ENCODE measurements at places on chromosomes 13 and 19.

DNA sequence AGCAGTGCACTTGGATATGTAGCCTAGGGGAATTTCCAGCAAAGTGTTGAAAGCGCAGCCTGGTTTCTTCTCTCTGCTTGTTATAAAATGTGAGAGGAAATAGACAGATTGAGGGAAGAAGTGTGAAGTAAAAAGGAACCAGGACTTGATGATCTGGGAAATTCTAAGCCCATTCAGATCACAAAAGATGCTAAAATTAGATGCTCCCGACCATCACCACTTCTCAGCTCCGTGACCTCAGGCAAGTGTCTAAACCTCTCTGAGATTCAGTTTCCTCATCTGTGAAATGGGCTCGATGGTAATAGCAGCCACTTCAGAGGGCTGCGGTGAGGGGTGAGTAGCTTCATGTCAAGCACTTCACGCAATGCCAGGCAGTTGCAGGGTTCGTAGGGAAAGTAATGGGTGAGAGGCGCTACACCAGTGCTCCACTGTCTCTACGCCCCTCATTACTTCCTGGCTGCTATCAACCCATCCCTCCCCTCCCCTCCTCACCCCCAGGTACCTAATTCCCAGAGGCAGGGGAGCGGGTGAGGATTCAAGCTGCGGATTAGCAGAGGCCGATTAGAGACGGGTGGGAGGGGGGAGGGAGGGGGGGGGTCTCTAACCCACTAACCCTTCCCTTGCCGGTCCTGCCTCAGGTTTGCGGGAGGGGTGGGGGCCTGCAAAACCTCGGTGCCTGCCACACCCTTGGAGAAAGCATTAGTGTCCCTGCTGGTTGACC, 9.0 kb upstream of the NFIC start:
- no peak for DNase-seq

DNA sequence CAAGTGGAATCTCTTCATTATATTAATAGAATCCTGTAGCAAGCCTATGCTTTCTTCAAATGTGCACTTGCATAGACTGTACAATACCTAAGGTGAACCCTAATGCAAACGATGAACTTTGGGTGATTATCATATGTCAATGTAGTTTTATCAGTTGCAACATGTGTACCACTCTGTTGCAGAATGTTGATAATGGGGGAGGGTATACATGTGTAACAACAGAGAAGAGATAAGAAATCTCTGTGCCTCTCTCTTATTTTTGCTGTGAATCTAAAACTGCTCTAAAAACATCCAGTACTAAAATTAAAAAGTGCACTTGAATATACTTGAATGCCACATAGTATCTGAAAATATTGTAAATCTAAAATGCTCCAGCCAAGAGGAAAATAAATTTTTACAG, 820.8 kb upstream of the MIR17HG start:
- no peak for DNase-seq

DNA sequence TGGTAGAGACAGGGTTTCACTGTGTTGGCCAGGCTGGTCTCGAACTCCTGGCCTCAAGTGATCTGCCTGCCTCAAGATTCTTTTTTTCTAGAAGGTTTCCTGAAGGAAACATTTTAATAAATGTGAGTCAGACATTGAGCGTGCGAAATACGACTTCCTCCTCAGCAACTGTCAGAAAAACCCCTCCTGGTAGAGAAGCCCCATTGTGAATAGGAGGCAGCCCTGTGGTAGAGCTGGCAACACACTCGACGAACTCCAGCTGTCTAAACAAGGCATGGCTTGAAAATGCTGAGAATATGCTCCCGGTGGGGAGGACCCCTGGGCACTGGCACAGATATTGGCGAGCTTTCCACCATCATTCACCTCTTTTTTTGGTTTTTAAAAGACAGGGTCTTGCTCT, 9.8 kb downstream of the ZNF333 start:
- no peak for DNase-seq

DNA sequence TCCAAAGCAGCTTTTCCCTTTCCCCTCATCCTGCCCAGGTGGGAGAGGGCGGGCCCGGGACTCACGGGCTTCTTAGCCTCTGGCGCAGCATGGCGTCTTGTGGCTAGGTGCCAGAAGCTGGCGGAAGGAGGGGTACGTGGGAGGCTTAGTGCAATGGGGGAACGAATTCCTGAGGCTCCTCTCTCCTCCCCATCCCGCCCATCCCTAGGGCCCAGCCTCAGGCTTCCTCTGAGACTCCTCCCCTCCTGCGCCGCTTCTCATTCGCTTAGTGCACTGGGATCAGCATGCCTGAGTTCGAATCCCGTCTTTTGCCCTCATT, 297.8 kb downstream of the ZNF536 start:
- no peak for DNase-seq

DNA sequence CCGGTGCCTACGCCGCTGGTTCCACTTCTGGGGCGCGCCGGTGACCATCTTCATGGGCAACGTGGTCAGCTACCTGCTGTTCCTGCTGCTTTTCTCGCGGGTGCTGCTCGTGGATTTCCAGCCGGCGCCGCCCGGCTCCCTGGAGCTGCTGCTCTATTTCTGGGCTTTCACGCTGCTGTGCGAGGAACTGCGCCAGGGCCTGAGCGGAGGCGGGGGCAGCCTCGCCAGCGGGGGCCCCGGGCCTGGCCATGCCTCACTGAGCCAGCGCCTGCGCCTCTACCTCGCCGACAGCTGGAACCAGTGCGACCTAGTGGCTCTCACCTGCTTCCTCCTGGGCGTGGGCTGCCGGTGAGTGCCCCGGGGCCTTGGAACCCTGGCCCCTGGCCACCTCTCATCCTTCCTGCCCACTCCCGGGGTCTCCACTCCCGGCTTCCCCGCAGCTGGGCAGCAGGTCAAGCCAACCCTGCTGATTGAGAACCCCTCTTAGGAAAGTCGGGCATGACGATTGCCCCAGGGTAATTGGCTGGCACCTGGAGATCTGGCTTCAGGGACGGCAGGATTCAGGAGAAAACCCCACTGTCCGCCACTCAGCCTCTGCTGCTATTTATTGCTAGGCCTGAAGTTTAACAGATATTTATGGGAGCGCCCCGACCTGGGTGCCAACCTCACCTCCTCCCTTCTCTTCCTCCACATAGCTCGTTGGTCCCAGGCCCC, 39.1 kb downstream of the TRPM4 start:
- peak; percentile 47 for DNase-seq

DNA sequence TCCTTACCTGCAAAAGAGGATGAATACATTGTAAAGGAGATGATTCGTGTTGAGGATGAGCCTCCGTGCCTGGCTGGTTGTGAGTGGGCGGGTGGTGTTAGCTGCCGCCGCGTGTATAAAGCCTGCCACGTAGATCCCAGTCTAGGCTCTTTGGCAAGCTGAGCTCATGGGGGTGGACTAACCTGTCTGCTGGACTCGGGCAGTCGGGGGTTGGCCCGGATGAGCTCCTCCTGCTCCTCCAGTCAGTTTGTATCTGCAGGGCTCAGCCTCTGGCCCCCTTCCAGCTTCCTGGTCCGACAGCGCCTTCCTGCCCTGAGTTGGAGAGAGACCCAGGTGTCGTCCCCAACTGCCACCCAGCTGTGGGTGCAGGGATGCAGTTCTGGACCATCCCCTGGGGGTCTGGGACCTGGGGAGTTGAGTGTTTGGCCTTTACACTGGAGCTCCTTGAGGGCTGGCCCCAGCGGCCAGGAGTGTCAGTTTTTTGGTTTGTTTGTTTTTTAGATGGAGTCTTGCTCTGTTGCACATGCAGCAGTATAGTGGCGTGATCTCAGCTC, 20.9 kb downstream of the TECR start:
- no peak for DNase-seq

GRCh38 chr19:2756477-2756876, 16.7 kb upstream of the SLC39A3 start:
- DNase-seq, result no peak

- no peak for DNase-seq
Measured at GRCh38 chr19:12092065-12092867, 27.7 kb downstream of the ZNF844 start.

- no peak for DNase-seq
Measured at GRCh38 chr13:77291774-77292173, 35.1 kb downstream of the MYCBP2 start.

GRCh38 chr19:519449-519865, 12.1 kb upstream of the CDC34 start:
- DNase-seq, result no peak

DNA sequence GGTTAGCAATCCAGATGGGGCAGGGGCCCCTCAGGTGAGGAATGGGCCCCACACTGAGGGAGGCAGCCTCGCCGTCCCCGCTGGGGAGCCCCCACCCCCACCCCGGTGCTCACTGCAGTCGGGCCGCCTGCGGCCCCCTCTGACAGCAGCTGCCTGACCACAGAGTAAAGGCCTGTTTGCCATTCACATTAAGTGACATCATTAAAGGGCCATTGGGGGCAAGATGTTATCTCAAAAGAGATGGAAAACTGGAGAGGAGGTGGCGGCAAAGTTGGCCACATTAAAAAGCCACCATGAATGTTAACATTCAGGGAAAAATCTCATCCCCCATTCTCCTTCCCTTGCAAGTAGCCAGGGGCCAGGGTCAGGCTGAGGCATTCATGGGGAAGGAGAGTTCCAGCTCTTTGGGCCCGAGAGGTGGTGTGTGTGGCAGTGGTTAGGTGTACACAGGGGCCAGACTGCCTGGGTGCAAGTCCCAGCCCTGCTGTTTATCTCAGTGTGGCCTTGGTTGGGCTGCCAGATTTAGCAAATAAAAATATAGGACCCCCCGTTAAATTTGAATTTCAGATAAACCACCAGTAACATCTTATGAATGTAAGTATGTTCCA, 20.9 kb downstream of the VSTM2B start:
- no peak for DNase-seq

DNA sequence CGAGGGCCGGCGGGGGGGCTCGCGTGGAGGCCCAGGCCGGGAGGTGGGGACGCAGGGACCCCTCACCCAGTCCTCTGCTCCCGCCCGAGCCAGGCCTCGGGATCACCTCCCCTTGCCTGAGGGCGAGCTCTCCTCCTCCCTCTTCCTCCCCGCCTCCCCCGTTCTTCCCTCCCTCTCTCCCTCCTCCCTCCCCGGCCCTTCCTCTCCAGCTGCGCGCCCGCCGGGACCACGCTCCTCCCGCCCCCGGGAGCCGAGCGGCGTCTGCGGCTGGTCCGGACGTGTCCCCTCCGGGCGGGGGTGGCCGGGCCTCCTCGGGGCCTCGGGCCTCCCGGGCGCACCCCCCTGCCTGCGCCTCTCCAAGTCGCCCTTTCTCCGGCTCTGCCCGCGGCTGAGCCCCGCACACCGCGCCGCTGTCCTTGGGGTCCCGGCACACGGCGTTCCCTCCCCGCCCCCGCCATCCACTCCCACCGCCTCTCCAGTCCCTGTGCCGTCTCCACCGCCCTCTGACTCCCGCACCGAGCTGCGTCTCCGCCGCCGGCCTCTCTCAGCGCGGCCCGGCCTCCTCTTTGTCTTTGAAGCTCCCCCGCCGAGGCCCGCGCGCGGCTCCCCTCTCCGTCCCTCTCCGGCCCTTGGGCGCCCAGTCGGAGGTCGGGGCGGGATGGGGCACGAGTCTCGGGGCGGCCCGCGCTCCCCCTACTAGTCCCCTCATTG, 5.7 kb downstream of the SOX1 start:
- DNase-seq, result peak; percentile 83

DNA sequence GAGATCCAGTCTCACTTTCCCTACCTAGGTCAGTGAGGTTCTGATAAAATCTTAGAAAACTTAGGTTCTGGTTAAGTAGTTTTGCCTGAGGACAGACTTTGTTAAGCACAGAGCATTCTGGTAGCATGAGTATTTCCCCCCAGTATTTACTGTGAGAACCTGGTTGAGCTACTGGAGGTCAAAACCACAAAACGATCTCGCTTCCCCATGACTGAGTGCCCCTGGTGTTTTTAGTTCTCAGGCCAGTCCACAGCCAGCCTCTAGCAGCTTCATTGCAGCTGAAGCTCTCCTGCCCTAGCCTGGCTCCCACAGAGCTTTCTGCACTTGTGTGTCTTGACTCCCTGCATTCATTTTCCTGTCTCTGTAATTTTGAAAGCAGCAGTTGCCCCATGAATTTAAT, 1138.2 kb downstream of the UQCRFS1 start:
- no peak for DNase-seq

DNA sequence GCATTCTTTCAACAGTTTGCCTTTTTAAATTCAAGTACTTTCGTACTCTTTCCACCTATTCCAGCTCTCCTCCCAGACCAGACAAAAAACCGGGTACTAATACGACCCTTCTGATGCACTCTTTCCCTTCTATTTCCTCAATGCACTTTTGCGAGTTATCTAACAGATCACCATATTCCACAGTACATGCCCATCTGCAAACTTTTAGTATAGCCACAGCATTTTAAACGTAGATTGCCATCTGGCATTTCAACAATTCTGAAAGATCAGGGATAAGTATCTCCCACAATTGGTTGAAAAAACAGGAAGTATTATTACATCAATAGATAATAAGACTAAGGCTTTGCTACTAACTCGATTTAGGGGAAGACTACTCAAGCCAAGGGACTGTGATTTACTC, 31.5 kb downstream of the RBM26 start:
- DNase-seq, result no peak

DNA sequence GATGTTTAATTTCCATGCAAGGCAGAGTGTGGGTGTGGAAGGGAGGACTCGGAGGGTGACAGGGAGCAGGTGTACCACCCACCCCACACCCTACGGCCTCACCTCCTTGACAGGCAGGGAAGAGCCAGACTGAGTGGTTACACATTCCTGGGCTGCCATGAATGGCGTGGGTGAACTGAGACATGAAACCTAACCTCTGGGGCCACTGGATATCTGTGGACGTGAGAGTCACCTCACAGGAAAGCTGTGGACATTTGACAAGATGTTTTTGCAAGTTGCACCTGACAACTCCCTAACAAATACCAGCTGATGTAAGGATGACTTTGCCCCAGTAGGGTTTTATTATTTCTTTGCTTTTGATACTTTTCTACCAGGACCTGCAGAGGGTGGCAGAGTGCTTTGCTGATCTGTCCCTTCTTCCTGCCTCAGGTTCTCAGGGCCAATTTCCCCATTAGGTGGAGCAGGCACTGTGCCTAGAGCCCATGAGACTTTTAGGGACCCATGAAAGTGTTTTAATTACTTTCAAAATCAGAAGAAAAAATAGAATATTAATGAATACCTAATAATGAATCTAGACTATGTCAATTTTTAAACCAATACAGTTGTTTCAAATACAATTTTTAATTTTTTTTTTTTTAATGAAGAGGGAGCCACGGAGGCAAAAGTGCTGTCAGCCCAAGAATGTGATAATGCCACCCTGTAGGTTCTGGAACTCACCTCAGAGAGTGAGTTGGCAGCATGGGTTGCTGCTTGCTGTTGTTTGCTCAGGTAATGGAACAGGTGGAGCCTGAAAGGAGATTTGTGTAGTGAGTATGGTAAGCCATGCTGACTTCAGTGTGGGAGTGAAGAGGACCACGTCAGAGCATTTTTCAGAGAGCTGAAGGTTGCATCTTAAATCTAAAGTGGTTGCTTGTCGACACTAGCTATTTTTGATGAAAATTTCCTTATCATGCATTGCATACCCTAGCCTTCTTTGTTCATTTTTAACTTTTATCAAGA, 58.0 kb upstream of the CYSLTR2 start:
- DNase-seq, result no peak

Data from NCI-H187 (cell line).